ENCODE measurements at places on chromosomes 11 and 22.

- peaks cover 12% of the 10 kb centered on the region for H3K36me3 ChIP-seq
- no peak overlapping the region for H3K27ac ChIP-seq
- no peaks in the 10 kb centered on the region for H3K27me3 ChIP-seq
Observed at GRCh38 chr11:20357150-20357549, 6.4 kb upstream of the HTATIP2 start.

- no peaks in the 10 kb centered on the region for H3K36me3 ChIP-seq
- no peak within 1 kb of the TSS for H3K27ac ChIP-seq
- H3K4me3 ChIP-seq: no peak within 1 kb of the TSS
- peak; percentile 62 for DNase-seq
- peaks cover 55% of the 10 kb centered on the region for H3K27me3 ChIP-seq
Observed at GRCh38 chr11:61507962-61508861, at the start of gene LRRC10B. Gene LRRC10B, plus strand, starts transcription at chr11:61508749. Its CDS starts 250 bp downstream, at chr11:61508999.

- H3K36me3 ChIP-seq: no peaks in the 10 kb centered on the region
- no peak overlapping the region for H3K27ac ChIP-seq
- no peak overlapping the region for H3K4me3 ChIP-seq
- peaks cover 19% of the 10 kb centered on the region for H3K27me3 ChIP-seq
- no peaks in the 10 kb centered on the region for H3K4me1 ChIP-seq
- DNase-seq: no peak
Observed at GRCh38 chr11:11668274-11668673, 46.5 kb upstream of the GALNT18 start.

GRCh38 chr22:46728470-46728869, 9.6 kb downstream of the CERK start:
- no peak overlapping the region for H3K4me3 ChIP-seq
- DNase-seq: no peak
- H3K27ac ChIP-seq: peak overlapping the region; percentile 27

DNA sequence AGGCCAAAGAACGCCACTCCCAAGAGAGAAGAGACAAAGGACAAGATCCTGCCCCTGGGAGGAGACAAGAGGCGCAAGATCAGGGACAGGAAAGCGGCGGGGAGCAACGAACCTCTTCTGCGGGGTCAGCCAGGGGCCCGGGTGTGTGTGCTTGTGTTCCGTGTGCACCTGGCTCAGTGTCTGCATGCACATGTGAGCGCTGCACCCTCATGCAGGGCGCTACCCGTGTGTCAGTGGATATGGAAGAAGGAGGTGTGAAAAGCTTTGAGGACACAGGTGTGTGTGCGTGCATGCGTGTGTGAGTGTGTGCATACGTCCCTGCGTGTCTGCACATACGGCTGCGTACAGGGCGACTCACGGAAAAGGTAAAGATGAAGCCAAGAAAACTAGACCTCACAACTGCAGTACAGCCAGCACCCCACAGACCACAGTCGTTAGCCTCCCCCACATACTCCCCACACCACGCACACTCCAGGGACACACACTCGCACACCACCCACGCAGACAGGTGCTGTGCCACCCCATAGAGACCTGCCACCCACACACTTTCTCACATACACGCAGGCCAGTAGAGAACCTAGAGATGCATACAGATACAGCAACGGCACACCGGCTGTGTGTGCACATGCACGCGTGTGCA, 11.0 kb upstream of the IGSF9B start:
- peaks cover 16% of the 10 kb centered on the region for H3K4me1 ChIP-seq
- no peak for DNase-seq
- peak overlapping the region; percentile 90 for H3K4me3 ChIP-seq
- H3K27me3 ChIP-seq: peaks cover 4% of the 10 kb centered on the region
- peaks cover 1% of the 10 kb centered on the region for H3K36me3 ChIP-seq

- H3K36me3 ChIP-seq: no peaks in the 10 kb centered on the region
- no peak for DNase-seq
- H3K27ac ChIP-seq: no peak overlapping the region
- H3K27me3 ChIP-seq: no peaks in the 10 kb centered on the region
- no peaks in the 10 kb centered on the region for H3K4me1 ChIP-seq
Observed at GRCh38 chr11:104043678-104044239, 7.3 kb downstream of the DDI1 start.

- H3K36me3 ChIP-seq: no peaks in the 10 kb centered on the region
- no peak overlapping the region for H3K27ac ChIP-seq
- H3K27me3 ChIP-seq: no peaks in the 10 kb centered on the region
Observed at GRCh38 chr11:2798951-2799761, 86.4 kb downstream of the CDKN1C start.

GRCh38 chr11:112828421-112828820, 132.8 kb upstream of the NCAM1 start:
- no peaks in the 10 kb centered on the region for H3K36me3 ChIP-seq
- no peaks in the 10 kb centered on the region for H3K4me1 ChIP-seq
- no peak overlapping the region for H3K4me3 ChIP-seq
- DNase-seq: no peak

DNA sequence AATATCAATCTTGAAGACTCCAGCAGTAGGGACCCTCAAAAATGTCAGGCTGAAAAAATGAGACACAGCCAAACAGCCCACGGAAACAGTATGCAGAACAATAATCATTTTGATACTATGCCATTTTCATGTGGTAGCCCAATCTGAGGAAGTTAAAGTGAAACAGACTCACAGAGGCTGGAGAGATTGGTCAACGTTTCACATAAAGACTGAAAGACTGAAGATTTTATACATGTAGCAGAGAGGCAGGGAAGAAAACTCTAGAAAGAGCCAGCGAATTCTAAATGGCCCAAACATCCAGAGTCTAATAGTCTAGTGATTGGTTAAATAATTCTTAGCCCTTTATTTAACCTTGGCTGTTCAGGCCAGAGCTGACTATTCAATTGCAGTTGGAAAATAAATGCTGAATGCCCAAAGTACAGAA, 49.4 kb downstream of the MAML2 start:
- DNase-seq: peak; percentile 10
- H3K36me3 ChIP-seq: peaks cover 33% of the 10 kb centered on the region
- peaks cover 84% of the 10 kb centered on the region for H3K4me1 ChIP-seq
- peak overlapping the region; percentile 66 for H3K27ac ChIP-seq
- no peaks in the 10 kb centered on the region for H3K27me3 ChIP-seq
- peak overlapping the region; percentile 12 for H3K4me3 ChIP-seq

- H3K27ac ChIP-seq: no peak overlapping the region
- no peak overlapping the region for H3K4me3 ChIP-seq
- no peak for DNase-seq
- peaks cover 6% of the 10 kb centered on the region for H3K36me3 ChIP-seq
- H3K27me3 ChIP-seq: no peaks in the 10 kb centered on the region
- peaks cover 21% of the 10 kb centered on the region for H3K4me1 ChIP-seq
Observed at GRCh38 chr11:46504817-46505613, 88.8 kb downstream of the AMBRA1 start.

GRCh38 chr11:118318581-118319336, 14.2 kb downstream of the CD3E start:
- DNase-seq: no peak
- H3K4me3 ChIP-seq: no peak overlapping the region
- peak overlapping the region; percentile 5 for H3K27ac ChIP-seq
- H3K27me3 ChIP-seq: no peaks in the 10 kb centered on the region
- H3K36me3 ChIP-seq: peaks cover 41% of the 10 kb centered on the region
- peaks cover 70% of the 10 kb centered on the region for H3K4me1 ChIP-seq

DNA sequence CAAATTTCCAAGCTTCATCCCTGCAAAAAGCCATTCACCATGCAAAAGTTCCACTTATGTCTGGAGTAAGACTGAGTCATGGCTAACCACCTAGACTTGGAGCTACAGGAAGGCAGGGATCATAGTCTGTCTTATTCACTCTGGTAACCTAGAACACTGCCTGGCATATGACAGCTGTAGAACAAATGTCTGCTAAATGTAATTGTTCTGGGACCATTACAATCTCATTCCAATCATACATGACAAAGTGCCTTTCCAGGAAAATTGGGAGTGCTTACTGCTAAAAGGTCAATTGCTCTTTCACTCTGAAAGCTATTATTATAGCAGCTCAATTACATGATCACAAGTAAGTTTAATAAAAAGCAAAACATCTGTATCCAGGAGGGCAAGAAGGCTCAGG, 99.1 kb upstream of the CHRM4 start:
- peaks cover 3% of the 10 kb centered on the region for H3K4me1 ChIP-seq
- no peaks in the 10 kb centered on the region for H3K27me3 ChIP-seq
- H3K27ac ChIP-seq: no peak overlapping the region
- peaks cover 4% of the 10 kb centered on the region for H3K36me3 ChIP-seq

DNA sequence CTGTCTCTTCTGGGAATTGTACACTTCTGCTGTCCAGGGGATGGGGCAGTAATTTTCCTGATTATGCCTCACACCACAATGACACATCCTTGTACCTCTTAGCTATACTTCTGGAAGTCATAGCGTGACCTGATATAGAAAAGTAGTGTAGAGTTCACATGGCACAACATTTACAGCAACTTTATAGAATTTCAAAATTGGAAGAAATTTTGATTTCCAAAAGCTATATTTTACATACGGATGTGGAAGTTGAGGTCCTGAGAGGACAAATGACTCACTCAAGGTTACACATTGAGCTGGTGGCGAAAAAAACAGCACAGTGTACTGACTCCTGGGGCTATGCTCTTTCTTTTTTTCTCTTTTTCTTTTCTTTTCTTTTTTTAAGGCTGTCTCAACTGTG, 6.3 kb upstream of the CYP2R1 start:
- peaks cover 22% of the 10 kb centered on the region for H3K4me1 ChIP-seq
- DNase-seq: no peak
- H3K27ac ChIP-seq: no peak overlapping the region
- H3K27me3 ChIP-seq: no peaks in the 10 kb centered on the region
- H3K36me3 ChIP-seq: peaks cover 5% of the 10 kb centered on the region

DNA sequence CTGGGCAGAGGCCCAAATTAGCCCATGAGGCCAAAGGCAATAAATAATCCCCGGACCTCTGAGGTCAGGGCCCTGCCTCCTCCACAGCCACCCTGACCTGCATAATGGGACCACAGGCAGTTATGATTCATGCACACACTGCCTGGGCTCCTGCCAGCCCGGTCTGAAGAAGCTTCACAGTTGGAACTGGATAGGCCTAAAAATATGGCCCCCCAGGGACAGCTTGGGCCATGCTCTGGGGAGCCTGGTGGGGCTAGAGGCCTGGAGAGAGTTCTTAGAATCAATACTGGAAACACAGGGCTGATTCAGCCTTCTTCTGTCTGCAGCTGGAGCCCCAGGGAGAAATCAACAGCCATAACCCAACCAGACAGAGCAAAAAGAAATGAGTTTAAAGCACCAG, 112.8 kb upstream of the CADM1 start:
- no peaks in the 10 kb centered on the region for H3K36me3 ChIP-seq
- H3K4me1 ChIP-seq: no peaks in the 10 kb centered on the region
- H3K27me3 ChIP-seq: no peaks in the 10 kb centered on the region
- no peak for DNase-seq

DNA sequence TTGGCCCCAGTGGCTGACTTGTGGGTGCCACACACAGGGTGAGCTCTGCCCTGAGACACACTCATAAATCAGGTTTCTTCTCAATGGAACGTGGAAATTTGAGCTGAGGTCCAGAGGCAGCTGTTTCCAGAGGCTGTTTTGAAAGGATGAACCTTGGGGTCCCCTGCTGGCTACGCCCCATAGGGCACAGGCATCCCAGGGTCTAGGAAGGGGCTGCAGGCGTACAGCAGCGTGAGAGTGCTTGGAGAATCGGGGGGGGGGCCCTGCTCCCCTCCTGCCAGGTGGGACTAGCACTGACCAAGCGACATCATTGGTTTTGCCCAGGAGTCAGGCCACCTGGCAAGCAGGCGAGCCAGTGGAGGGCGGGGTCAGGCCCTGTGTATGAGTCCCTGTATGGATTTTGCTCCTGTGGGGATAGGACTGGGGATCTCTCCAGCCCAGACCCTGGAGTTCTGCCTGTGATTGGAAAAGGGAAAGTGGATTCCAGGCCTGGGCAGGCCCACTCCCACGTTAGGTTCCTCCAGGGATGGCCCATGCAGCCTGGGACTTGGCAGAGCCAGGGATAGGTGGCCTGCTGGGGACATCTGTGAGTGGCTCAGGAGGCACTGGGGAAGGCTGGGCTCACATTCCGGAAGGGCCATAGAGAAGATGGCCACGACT, 61.0 kb downstream of the FBXO7 start:
- H3K4me1 ChIP-seq: no peaks in the 10 kb centered on the region
- H3K27ac ChIP-seq: no peak overlapping the region
- no peaks in the 10 kb centered on the region for H3K36me3 ChIP-seq

DNA sequence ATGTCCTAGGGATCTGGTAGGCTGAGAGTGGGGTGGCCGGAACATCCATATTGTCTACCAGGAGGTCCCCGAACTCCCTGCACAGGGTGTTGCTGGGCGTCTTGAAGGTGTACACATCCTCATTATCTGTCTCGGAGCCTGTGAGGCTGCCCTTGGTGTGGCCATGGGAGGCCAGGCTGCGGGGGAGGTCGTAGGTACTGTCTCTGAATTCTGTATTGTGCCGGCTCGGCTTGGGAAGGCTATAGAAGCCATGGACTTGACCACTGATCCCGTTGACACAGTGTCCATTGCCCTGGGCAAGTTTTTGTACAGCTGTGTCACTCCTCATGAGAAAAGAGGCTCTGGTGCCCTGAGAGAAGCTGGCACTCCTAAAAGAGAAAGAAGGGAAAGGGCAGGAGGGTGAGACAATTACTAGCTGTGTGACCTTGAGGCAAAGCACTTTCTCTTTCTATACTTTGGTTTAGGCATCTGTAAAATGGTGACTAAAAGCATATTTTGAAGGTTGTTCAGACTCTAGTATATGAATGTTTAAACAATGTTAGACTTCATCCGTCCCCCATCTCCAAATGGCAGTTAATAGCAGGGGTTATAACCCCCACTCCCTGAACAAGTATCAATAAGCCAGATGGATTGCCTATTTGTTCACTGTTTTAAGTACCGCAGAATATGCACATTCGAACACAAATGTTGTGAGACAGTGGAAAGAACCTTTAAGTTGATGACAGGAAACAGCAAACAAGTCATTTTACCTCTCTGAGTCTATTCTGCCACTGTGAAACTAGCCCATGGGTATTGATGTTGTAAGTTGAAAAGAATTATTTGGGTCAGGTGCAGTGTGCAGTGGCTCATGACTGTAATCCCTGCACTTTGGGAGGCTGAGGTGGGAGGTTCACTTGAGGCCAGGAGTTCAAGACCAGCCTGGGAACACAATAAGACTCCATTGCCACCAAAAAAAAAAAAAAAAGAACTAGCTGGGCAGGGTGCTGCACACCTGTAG, 38.3 kb downstream of the USP35 start:
- no peak overlapping the region for H3K27ac ChIP-seq
- no peaks in the 10 kb centered on the region for H3K27me3 ChIP-seq
- H3K36me3 ChIP-seq: no peaks in the 10 kb centered on the region
- no peak for DNase-seq
- no peak overlapping the region for H3K4me3 ChIP-seq

DNA sequence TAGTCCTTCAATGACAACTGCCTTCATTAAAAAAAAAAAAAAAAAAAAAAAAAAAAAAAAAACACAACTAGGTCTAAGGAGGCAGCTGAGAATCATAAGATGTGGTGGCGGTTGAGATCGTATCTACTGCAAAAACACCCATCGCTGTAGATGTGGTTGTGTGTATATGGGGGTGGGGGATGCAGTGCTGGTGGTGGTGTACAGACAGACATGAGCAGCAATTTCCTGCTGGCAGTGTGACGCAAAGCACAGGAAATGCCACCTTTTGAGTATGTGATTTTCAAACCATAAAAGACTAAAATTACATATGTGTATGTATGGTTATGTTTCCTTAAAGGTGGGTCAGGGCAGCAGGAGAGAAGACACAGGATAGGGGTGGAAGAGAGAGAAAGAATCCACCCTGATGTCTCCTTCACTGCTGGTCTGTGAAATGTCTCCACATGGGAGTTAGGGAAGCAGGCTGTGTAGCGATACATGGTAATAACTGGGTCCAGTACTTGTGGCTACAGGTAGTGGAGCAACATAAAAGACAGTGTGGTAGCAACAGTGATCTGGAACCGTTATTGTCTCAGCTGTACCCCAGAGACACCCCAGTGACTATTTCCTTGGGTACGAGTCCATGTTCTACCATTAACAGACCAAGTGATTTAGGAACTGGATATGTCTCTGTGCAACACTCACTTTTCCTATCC, 57.9 kb downstream of the SYTL2 start:
- H3K27ac ChIP-seq: peak overlapping the region; percentile 92
- no peaks in the 10 kb centered on the region for H3K27me3 ChIP-seq
- peak; percentile 83 for DNase-seq
- peaks cover 18% of the 10 kb centered on the region for H3K36me3 ChIP-seq
- H3K4me3 ChIP-seq: peak overlapping the region; percentile 72
